ENCODE measurements at places on chromosomes 3 and 15. TPM values are rescaled to one million over a fixed set of nuclear protein-coding genes. Genes with fewer than 3 reads are reported as not detected.

CCR3 gene
- total RNA-seq = not detected

DNA sequence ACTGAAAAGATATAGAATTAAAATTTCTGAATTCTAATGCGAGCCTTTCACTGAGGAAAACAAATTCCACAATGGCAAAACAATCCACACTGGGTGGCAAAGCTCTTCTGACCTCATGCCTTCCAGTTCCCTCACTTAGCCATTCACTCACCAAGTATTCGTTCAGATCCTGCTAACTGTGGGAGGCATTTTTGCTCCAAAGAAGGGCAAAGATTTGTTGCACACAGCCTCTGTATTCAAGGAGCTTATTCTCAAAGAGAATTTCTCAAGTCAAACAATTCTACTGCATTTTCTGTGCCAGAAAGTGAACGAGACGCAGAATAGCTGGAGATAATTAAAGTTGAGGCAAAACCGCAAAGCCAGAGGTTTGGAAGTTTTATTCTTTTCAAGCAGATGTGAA, 77.3 kb downstream of the CPNE4 start:
- no peak overlapping the region for H3K4me3 ChIP-seq
- H3K4me1 ChIP-seq = no peaks in the 10 kb centered on the region
- DNase-seq = no peak
- no peaks in the 10 kb centered on the region for H3K36me3 ChIP-seq
- H3K27me3 ChIP-seq = no peaks in the 10 kb centered on the region

GRCh38 chr15:25761971-25762662, 101.0 kb downstream of the ATP10A start:
- H3K36me3 ChIP-seq = peaks cover 12% of the 10 kb centered on the region
- peaks cover 6% of the 10 kb centered on the region for H3K4me1 ChIP-seq
- DNase-seq = no peak
- H3K27ac ChIP-seq = no peak overlapping the region

ANKRD28 gene
- 58.0 TPM for total RNA-seq

SHC4 gene
- total RNA-seq = 0.20 TPM

DNA sequence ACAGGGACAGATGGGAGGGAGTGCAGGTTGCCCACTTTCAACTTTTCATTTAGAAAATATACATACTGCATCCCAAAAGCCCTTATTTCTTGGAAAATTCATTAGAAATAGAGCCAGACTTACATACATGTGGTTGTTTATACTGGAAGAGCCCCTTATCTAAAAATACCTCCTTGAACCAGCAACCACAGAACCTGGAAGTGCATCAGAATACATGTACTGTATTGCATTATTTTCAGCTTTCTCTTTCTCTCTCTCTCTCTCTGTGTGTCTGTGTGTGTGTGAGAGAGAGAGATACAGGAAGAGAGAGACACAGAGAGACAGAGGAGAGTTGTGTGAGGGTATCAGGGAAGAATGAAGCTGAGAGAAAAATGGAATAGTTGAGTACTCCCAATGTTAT, 29.5 kb upstream of the LSAMP start:
- no peak overlapping the region for H3K27ac ChIP-seq
- no peaks in the 10 kb centered on the region for H3K36me3 ChIP-seq
- no peaks in the 10 kb centered on the region for H3K27me3 ChIP-seq
- H3K4me3 ChIP-seq = no peak overlapping the region

- DNase-seq = no peak
- H3K36me3 ChIP-seq = no peaks in the 10 kb centered on the region
- H3K27ac ChIP-seq = peak overlapping the region; percentile 75
These were observed 612 bp downstream of the UBA5 start for GRCh38 chr3:132660811-132661070.

MYL3 gene
- not detected for total RNA-seq

- peaks cover 21% of the 10 kb centered on the region for H3K36me3 ChIP-seq
- H3K4me3 ChIP-seq = peak overlapping the region; percentile 99
- no peak for DNase-seq
- H3K4me1 ChIP-seq = peaks cover 3% of the 10 kb centered on the region
- H3K27me3 ChIP-seq = no peaks in the 10 kb centered on the region
- H3K27ac ChIP-seq = peak overlapping the region; percentile 91
These were observed 426 bp downstream of the CBLB start for GRCh38 chr3:105868431-105868741.

SOX14 gene
- total RNA-seq = not detected

DNA sequence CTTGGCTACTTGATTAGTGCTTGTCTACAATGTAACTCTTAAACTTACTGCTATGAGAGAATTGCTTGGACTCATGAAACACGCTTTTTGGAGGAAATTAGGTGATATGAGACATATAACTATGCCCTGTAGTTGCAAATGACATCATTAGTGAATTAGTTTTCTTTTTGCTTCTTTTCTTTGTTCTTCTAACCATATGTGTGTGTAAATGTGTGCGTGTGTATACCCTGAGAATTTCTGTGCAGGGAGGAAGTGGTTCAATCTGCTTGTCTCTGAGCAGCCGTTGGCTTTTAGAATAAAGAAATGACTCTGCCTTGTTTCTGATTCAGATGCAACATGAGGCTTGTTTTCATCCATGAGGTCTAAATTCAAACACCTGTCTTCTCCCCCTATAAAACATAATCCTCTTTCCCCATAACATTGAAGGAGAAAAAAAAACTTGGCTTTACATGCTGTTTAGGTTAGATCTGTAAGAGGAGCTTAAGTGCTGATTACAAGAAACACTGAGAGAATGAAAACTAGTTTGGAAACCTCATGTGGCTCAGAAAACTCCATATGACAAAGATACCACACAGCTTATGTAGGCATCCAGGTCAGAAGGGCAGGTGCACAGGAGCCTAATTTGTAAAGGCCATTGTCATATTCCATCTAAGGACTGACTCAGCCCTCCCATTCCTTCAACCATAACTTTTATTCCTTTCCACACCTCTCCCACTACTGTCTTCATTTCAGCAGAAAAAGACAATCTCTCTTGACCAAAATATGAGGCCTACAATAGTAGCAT, 30.5 kb upstream of the BLM start:
- no peaks in the 10 kb centered on the region for H3K4me1 ChIP-seq
- no peak overlapping the region for H3K27ac ChIP-seq
- no peaks in the 10 kb centered on the region for H3K27me3 ChIP-seq
- no peaks in the 10 kb centered on the region for H3K36me3 ChIP-seq
- no peak overlapping the region for H3K4me3 ChIP-seq

- DNase-seq = no peak
- no peak overlapping the region for H3K27ac ChIP-seq
- H3K4me1 ChIP-seq = peaks cover 7% of the 10 kb centered on the region
These were observed 20.5 kb upstream of the ABHD2 start for GRCh38 chr15:89067751-89068150.

GRCh38 chr15:76098685-76099084, 38.9 kb downstream of the TMEM266 start:
- no peaks in the 10 kb centered on the region for H3K36me3 ChIP-seq
- no peaks in the 10 kb centered on the region for H3K4me1 ChIP-seq
- no peak for DNase-seq
- H3K4me3 ChIP-seq = no peak overlapping the region

TUBGCP5 gene
- total RNA-seq = 14.7 TPM

- no peak for DNase-seq
- H3K4me1 ChIP-seq = peaks cover 70% of the 10 kb centered on the region
- no peak overlapping the region for H3K4me3 ChIP-seq
- peak overlapping the region; percentile 97 for H3K27ac ChIP-seq
- peaks cover 40% of the 10 kb centered on the region for H3K36me3 ChIP-seq
These were observed 16.6 kb downstream of the TEX264 start for GRCh38 chr3:51687431-51688205.

CCDC39 gene
- not detected for total RNA-seq

DNA sequence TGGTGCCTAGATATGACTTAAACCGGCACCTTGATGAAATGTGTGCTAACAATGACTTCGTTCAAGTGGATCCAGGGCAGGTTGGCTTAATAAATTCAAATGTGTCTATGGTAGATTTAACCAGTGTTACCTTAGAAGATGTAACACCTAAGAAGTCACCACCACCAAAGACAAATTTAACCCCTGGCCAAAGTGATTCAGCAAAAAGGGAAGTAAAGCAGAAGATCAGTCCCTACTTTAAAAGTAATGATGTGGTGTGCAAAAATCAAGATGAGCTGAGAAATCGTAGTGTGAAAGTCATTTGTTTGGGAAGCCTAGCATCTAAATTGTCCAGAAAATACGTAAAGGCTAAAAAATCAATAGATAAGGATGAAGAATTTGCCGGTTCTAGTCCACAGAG, 1.1 kb downstream of the FAN1 start:
- H3K4me3 ChIP-seq = no peak overlapping the region
- DNase-seq = no peak
- H3K27me3 ChIP-seq = no peaks in the 10 kb centered on the region
- no peak overlapping the region for H3K27ac ChIP-seq
- peaks cover 8% of the 10 kb centered on the region for H3K4me1 ChIP-seq
- H3K36me3 ChIP-seq = peaks cover 3% of the 10 kb centered on the region

- H3K4me3 ChIP-seq = no peak overlapping the region
- H3K27ac ChIP-seq = no peak overlapping the region
- no peaks in the 10 kb centered on the region for H3K36me3 ChIP-seq
- H3K4me1 ChIP-seq = no peaks in the 10 kb centered on the region
These were observed 737.4 kb downstream of the ZNF385D start for GRCh38 chr3:21013566-21013965.

ZNF662 gene
- 2.7 TPM for total RNA-seq
